ENCODE measurements at places on chromosomes 1 and 21.

GRCh38 chr1:12124693-12125421 lies 41.9 kb upstream of the TNFRSF1B start:
- DNase-seq, result peak; percentile 62

DNA sequence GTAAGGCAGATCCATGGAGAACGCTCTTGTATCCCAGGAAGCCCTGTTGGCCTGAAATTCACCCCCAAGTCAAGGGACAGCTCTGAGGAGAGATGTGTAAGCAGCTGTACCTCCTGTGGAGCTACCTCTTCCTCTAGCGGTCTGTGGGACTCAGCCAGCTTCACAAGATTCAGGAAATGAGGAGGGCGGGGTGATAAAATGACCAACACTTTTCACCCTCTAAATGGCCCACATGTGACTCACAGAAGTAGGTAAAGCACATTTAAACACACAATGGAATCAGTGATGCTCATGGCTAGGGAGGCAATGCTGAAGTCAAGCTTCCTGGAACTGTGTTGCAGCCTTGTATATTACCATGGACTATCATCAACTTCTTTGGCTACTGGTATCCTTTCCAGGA lies at the start of gene SH2D1B:
Gene SH2D1B, minus strand, starts transcription at position 135 of the 400 bp plus-strand sequence. Its CDS starts 120 bp downstream, at position 15.
- DNase-seq, result no peak

- DNase-seq, result no peak
Measured at GRCh38 chr1:227411066-227411465, 92.8 kb upstream of the CDC42BPA start.

DNA sequence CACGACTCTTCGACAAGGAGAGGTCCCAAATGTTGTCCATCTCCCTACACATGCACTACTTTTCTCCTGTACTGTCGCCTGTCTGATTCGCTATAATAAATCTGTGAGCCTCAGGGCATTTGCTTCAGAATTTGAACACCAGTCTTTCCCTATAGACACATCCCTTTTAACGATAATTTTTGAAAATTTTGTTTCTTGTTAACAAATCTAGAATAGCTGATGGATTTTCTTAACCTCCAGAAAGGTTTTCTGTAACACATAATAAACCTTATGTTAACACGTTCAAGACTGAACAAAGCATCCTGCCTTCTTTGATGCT lies 704 bp downstream of the CAPZA1 start:
- no peak for DNase-seq

DNA sequence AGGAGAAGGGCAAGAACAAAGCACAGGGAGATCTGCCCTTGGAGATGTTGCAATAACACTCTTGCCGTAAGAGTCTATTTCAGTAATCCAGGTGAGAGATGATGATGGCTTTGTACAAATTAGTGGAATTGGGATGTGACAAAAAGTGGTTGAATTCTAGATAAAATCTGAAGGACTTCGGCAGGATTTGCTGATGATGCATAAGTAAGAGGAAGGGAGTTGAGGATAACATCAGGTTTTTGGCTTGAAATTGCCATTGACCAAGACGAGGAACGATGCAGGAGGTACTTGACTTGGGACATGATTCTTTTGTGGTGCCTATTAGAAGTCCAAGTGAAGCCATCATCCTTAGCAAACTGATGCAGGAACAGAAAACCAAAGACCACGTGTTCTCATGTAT lies 238.1 kb downstream of the GRIK1 start:
- DNase-seq, result no peak

- no peak for DNase-seq
Measured at GRCh38 chr1:36464605-36465393, 615 bp upstream of the MRPS15 start.

Measured in stimulated activated CD4-positive, alpha-beta T cell treated with anti-CD3 and anti-CD28 coated beads, Interleukin-15, amount 100 ng/mL, for 1 hour (primary cell).